Jurkat, Clone E6-1 (cell line): ENCODE measurements at places on chromosomes 12 and 14.

DNA sequence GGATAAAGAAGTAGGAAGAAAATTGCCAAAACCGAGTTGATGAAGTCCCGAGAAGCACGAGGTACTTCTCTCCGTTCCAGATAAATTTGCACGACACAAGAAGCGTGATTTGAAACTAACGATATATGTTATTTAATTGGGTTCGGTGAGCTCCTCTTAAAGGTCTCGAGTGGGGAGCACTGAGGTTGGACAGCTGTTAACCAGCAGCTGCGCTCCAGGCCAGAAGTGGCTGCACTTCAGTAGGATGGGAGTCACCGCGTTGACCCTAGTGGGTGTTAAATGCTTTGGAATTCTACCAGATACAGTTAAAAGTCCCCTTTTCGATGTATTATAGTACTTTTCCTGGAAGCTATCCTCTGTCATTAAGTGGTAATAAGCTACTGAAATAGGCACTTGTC lies 953 bp upstream of the DCAF5 start:
- no peak for DNase-seq

- DNase-seq, result no peak
These were observed 30.3 kb downstream of the PITPNM2 start for GRCh38 chr12:123120452-123121166.

GRCh38 chr12:117827660-117828059 lies 141.1 kb downstream of the KSR2 start:
- DNase-seq, result no peak

DNA sequence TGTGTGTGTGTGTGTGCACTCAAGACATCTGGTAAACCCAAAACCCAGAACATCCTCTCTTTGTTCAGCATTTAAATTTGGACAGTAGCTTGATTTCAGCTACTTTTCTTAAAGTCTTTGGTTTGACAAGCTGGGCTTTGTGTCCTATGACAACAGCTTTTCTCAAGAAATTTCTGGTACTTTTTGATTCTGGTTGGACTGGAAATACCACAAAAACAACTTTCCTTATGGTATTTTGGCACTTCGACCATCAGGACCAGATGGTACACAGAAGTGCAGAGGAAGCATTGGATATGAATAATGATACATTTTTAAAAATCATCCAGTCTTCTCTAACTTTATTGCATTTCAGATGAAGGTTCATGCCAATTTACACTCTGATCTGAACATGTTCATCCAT lies 286.6 kb upstream of the FLRT2 start:
- DNase-seq, result no peak

GRCh38 chr14:69092840-69093422 lies 60.0 kb downstream of the DCAF5 start:
- no peak for DNase-seq

GRCh38 chr14:65478596-65478995 lies 66.1 kb downstream of the FUT8 start:
- DNase-seq, result no peak

DNA sequence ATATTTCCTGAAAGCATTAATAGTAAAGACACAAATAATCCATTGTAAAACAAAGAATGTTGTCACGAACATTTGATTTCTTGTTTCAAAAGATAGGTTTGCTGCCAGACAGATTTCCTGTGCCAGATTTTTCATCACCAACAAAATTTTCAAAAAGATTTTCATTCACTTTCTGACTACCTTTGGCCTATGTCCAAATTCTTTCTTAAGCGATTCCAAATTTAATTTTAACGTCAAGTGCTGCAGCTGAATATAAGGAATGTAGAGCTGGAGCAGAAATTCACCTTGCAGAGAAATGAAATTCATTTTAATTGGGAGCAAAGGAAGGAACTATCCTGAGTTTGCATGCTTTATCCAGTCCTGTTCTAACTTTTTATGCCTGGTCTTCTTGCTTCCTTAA lies 277.4 kb downstream of the CCER1 start:
- no peak for DNase-seq

DNA sequence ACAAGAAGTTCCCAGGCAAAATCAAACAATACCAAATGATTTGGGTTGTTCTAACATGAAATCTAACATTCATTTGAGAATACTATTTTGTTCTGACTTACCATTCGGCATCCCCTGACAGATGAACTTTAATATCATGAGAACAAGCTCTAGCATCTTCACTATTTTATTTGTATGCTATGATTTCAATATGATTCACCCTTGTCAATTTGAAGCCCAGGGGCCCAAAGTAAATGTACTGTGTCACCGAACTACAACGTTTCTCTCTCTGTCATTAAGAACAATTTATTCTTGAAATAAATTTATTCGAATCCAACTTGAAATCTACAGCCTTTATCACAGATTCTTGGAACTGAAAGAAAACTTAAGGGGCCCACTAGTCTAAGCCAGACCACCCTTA lies 146.2 kb upstream of the RASSF8 start:
- no peak for DNase-seq

GRCh38 chr12:46628176-46628575 lies 197.6 kb downstream of the SLC38A4 start:
- no peak for DNase-seq

DNA sequence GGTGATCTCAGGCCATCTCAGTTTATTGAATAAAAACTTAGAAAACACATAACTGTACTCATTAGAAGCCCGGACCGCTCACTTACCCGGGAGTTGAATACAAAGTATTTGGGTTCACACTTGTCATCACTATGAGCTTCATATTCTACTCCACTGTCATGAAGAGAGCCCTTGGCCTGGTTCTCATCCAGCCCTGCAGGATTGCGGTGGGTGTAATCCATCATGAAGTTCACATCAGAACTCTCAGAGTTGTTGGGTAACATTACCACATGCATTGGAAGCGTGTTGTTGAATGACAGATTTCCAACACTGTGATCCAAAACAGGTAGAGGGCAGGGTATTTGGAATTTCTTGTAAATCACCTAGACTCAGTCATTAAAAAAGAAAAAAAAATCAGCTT lies 47.4 kb downstream of the SLC38A4 start:
- no peak for DNase-seq

- DNase-seq, result no peak
These were observed 5.7 kb downstream of the STXBP6 start for GRCh38 chr14:25044106-25044698.

DNA sequence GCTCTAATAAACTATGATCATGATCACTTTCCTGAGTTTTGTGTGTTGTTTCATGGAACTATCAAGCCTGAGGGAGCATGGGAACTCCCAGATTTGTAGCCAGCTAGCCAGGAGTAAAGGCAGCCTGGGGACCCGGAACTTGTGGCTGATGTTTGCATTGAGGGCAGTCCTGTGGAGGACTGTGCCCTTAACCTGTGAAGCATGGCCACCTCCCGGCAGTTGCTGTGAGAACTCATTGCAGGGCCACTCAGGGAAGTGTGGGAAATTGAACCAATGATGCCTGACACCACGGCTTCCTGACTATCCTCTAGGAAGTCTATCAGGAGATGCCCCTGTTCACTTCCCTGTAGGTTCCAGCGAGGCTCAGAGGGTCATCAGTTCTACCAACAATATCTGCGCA lies 250.6 kb downstream of the DAD1 start:
- DNase-seq, result no peak

DNA sequence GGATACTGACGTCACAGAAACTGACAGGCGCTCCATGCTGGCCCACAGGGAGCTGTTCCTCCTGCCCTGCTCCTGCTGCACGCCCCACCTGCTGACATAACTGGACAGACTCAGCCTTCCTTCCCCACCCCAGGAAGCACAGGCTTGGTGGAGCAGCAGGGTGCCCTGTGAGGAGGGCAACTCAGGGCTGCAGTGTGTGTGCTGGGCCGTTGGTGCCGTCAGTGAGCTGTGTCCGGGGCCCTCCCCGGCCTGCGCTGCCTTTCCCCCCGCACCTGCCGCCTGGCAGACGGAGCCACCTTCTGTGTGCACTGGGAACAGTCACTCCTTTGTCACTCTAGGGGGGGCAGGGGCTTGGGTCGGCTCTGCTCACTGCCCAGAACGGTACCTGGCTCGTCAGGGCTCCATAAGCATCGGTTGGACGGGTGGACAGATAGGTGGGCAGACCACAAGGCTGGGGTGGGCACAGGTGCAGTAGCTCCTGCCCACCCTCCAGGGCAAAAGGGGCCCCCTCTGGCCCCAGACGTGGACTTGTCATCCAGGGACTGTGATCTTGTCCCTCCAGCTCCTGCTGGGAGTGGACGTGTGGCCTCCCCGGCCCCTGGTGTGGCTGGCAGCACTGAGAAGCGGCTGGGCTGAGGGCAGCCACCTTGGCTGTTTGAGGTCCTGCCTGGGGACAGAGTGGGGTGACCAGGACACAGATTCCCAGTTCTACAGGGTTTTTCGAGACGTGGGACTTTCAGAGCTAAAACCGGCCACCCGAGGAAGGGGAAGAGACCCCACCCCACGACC lies 32.8 kb downstream of the FBRSL1 start:
- no peak for DNase-seq

- no peak for DNase-seq
These were observed 166.3 kb upstream of the RTL1 start for GRCh38 chr14:101069666-101070362.

- DNase-seq, result no peak
These were observed 1.7 kb upstream of the C14orf180 start for GRCh38 chr14:104577847-104578301.

GRCh38 chr12:120710805-120711296 lies 593 bp downstream of the UNC119B start:
- DNase-seq, result no peak

DNA sequence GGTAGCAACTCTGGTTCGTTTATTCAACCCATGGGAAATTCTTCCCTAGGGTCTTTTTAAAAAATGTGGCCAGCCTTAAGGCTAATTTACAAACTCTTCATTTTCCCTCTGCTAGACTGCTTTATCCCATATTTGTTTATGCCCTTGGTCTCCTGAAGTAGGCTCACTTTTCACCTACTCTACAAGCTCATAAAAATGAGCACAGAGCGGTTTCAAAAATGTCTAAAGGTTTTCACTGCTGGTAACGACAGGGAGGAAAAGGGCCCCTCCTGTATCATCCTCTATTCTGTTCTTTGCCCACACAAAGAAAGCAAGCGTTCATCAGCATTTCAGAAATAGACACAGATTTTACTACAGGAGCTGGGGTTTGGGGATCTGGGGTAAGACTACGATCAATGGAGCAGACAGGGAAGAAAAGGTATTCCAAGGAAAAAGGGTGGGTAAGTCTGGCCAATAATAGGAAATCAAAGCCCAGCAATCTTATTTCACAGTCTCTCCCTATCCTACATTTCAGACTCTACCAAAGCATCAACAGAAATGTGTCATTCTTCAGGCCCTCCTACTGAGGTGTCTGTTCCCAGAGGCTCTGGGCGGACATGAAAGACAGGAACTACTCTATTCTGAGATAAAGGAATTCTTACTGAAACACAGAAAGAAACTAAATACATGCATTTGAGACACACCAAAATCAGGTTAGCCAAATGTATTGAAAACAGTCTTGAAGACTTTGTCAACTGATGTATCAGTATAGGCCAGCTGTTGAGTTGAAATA lies 86.4 kb downstream of the SPPL3 start:
- no peak for DNase-seq

- no peak for DNase-seq
These were observed 186.8 kb upstream of the PRICKLE1 start for GRCh38 chr12:42776396-42776795.

GRCh38 chr12:109763201-109763841 lies 49.7 kb downstream of the FAM222A start:
- DNase-seq, result peak; percentile 63

DNA sequence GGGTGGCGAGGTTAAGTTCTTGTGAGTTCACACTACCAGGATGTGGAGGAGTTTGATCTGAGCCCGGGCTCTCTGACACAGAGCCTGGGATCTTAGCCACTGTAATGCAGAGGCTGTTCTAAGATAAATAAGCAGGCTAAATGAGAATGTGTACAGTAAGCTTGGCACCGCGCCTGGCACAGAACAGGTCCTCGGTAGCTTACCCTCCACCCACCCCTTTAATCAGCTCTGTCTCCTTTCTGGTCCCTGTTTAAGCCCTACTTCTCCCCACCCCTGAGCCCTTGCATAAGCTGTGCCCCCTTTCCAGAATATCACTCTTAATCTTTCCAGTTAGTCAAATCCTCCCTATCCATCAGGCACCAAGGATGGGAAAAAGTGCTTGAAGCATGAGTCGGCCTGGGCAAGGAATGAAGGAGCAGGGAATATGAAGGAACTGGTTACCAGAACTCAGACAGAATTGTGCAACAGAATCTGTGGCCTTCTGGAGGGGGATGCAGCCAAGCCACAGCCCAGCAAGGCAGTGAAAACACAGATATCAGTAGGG lies 32.8 kb upstream of the CMKLR1 start:
- DNase-seq, result no peak

- DNase-seq, result no peak
These were observed 99.2 kb downstream of the BRMS1L start for GRCh38 chr14:35925319-35925718.

DNA sequence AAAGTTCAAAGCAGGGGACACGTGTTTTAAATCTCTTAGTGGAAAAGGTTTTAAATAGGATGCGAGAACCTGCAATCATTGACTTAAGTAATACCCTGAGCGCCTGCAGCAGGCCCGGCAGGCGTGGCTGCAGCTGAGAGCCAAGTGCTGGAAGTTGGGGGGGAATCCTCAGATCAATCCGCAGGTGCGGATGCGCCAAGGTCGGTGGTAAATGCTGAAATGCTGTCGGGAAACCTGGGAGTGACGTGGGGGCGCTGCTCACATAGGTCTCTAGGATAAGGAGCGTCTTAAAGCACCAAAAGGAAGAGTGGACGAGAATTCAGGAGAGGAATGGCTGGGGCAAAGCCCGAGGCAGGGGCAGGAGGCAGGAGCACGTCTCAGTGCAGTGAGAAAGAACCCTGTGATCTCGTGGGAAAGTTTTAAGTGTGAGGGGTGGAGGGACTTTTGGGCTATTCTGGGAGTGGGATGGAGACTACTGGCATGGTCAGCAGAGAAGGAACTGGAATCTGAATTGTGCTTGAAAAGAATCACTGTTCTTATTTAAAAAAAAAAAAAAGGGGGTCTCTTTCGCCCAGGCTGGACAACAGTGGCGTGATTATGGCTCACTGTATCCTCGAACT lies 883 bp upstream of the CDCA4 start:
- peak; percentile 71 for DNase-seq
